ENCODE measurements at places on chromosomes 5 and 9. TPM values are rescaled to one million over a fixed set of nuclear protein-coding genes. Genes with fewer than 3 reads are reported as not detected.

The F2RL2 gene
- total RNA-seq = 4.7 TPM

The CEMIP2 gene
- 80.2 TPM for total RNA-seq

The PPP2R2B gene
- total RNA-seq = 0.09 TPM

The SVEP1 gene
- 2.3 TPM for total RNA-seq

The CCDC180 gene
- total RNA-seq = 0.62 TPM

The CEL gene
- 0.69 TPM for total RNA-seq

Data from A549 treated with dexamethasone at 1 μM for 4 hours (cell line).